Esophagus muscularis mucosa (tissue), 4 donors: ENCODE measurements at places on chromosomes 12 and 14. TPM values are rescaled to one million over a fixed set of nuclear protein-coding genes. Genes with fewer than 3 reads are reported as not detected.
A peak's percentile ranks its signal among the peaks of the same experiment; 100 is the strongest.

The FANCM gene
- total RNA-seq = 2.6 TPM

GRCh38 chr12:54967461-54967860 lies 17.1 kb downstream of the TESPA1 start:
- H3K36me3 ChIP-seq = no peaks in the 10 kb centered on the region
- DNase-seq = no peak
- no peak overlapping the region for H3K4me3 ChIP-seq
- H3K27me3 ChIP-seq = peaks cover 3% of the 10 kb centered on the region

GRCh38 chr12:131093604-131093955 lies 139.9 kb downstream of the ADGRD1 start:
- H3K27me3 ChIP-seq = no peaks in the 10 kb centered on the region
- peaks cover 16% of the 10 kb centered on the region for H3K36me3 ChIP-seq
- no peak for DNase-seq
- H3K27ac ChIP-seq = no peak overlapping the region
- no peak overlapping the region for H3K4me3 ChIP-seq
- H3K4me1 ChIP-seq = peaks cover 7% of the 10 kb centered on the region

DNA sequence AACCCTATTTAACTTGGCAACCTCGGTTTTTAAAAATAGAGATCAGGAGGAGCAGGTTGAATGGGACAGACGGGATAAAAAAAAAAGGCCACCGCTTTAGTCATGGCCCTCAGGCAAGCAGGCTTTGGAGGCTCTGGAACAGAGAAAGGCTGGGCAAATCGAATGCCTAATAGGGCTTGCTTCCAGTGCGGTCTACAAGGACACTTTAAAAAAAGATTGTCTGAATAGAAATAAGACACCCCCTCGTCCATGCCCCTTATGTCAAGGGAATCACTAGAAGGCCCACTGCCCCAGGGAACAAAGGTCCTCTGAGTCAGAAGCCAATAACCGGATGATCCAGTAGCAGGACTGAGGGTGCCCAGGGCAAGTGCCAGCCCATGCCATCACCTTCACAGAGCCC lies 265.8 kb downstream of the CPNE8 start:
- no peaks in the 10 kb centered on the region for H3K4me1 ChIP-seq
- H3K36me3 ChIP-seq = no peaks in the 10 kb centered on the region
- H3K27me3 ChIP-seq = no peaks in the 10 kb centered on the region
- H3K27ac ChIP-seq = no peak overlapping the region

The RPGRIP1 gene
- not detected for total RNA-seq

The DHH gene
- total RNA-seq = 0.66 TPM

DNA sequence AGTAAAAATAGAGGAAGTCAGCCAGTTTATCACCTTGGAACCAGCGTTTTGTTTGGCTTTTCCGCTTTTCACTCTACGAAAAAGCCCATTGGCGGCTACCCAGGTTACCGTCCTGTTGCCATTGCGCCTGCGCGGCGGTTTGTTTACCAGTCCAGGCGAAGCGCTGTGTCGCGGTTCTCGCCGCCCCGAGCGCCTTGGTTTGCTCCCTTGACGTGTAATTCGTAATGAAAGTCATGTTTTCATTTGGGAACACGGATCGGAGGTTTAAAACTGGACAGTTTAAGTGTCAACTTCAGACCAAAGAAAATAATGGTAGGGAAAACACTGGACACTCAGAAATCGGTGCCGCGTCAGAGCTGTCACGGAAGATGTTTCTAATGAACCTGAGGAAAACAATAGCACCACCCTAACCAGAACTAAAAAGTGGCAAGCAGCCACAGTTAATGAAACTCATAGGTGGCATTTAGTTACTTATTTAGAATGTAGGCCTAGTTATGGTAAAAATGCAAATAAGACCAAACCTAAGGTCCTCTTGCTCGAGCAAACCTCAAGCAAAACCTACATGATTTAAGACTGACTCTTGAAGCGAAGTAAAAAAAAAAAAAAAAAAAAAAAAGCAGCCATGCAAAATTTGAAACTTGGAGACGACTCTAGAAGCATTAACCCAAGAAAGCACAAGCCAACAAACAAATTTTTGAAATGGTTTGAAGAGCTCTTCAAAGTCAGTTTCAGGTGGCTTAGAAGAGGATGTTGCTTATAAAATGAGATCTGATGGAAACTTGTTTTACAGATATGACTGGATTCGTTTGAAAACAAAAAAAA lies 790 bp upstream of the GPR19 start:
- H3K4me3 ChIP-seq = peak overlapping the region; percentile 61
- DNase-seq = peak; percentile 97
- H3K4me1 ChIP-seq = peaks cover 5% of the 10 kb centered on the region
- no peaks in the 10 kb centered on the region for H3K36me3 ChIP-seq

DNA sequence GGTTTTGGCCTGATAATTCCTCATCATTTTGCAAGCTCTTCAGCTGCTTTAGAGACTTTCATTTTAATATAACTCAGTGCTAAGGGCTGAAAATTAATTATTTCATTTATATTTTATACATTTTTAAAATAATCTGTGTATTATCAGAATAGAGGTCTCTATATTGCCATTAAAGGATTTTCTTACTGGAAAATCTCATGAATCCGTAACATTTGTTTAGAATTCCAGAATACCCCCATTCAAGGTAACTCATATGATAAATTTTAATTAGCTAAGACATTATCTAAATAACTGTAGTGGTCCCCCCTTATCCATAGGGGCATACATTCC lies 51.6 kb downstream of the BMAL2 start:
- no peaks in the 10 kb centered on the region for H3K27me3 ChIP-seq
- no peak for DNase-seq
- H3K4me3 ChIP-seq = no peak overlapping the region
- H3K4me1 ChIP-seq = no peaks in the 10 kb centered on the region
- no peaks in the 10 kb centered on the region for H3K36me3 ChIP-seq
- no peak overlapping the region for H3K27ac ChIP-seq
